Endodermal cell (in vitro differentiated cells): ENCODE measurements at places on chromosomes 4 and X. TPM values are rescaled to one million over a fixed set of nuclear protein-coding genes. Genes with fewer than 3 reads are reported as not detected.

The PAGE2 gene
- total RNA-seq = not detected in 2 replicates

The SPACA5 gene
- total RNA-seq = not detected in 2 replicates

The AFM gene
- not detected in 3 replicates for total RNA-seq

DNA sequence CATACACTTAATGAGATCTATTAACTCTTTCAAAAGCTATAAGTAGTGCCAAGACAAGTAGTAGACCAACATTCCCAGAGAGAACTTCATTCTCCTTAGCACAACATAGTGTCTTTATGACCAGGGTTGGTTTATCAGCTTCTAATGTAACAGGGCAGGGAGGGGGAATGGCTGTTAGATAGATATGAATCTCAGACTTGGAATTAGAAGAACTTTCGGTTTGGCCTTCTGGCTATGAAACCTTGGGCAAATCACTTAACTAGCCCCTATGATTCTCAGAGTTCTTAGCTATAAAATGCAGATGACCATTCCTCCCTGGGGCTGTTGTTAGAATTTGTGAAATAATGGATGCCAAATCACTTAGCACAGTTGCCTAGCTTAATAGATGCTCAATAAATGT, 132.2 kb downstream of the SLC10A7 start:
- DNase-seq = no peak

GRCh38 chr4:120667102-120667501, 255.4 kb downstream of the PRDM5 start:
- no peak for DNase-seq

The CLCN4 gene
- total RNA-seq = 4.3 to 5.0 TPM (median 4.4 TPM) in 3 replicates

The HAUS7 gene
- 24.7 and 30.9 TPM in 2 replicates for total RNA-seq

GRCh38 chr4:80852061-80852460, 178.4 kb upstream of the BMP3 start:
- no peak for DNase-seq

- no peak for DNase-seq
These were observed 1087.4 kb upstream of the SLIT2 start for GRCh38 chr4:19164334-19164733.

The CCDC158 gene
- not detected in 2 replicates for total RNA-seq

DNA sequence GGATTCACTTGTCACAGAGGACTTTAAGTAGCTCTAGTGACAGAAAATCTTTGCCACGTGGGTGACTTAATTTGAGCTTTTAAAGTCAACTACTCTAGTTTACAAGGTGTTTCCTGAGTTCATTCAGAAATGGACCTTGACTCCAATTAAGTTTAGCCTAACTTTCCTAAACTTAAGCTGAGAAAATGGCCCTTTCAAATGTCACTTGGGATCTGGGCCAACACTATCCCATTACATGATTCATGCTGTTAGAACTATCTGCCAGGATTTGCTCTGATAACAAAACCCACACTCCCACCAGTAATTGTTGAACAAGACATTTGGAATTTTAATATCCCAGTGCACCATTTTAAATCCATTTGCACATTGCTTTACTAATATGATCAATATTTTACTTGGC, 40.8 kb downstream of the C4orf46 start:
- DNase-seq = no peak

The GLRA3 gene
- 0.21 TPM in 1 of 3 replicates, not detected in the others for total RNA-seq

DNA sequence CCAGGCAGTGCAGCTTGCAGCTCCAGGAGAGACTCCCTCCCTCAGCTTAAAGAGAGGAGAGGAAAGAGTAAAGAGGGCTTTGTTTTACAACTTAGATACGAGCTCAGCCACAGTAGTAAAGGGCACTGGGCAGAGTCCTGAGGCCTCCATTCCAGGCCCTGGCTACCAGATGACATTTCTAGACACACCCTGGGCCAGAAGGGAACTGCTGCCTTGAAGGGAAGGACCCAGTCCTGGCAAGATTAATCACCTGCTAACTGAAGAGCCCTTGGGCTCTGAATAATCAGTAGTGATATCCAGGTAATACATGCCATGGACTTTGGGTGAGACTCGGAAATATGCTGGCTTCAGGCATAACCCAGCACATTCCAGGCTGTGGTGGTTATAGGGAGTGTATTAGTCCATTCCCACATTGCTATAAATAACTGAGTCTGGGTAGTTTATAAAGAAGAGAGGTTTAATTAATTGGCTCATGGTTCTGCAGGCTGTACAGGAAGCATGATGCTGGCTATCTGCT, 15.3 kb upstream of the SLC16A2 start:
- DNase-seq = no peak

DNA sequence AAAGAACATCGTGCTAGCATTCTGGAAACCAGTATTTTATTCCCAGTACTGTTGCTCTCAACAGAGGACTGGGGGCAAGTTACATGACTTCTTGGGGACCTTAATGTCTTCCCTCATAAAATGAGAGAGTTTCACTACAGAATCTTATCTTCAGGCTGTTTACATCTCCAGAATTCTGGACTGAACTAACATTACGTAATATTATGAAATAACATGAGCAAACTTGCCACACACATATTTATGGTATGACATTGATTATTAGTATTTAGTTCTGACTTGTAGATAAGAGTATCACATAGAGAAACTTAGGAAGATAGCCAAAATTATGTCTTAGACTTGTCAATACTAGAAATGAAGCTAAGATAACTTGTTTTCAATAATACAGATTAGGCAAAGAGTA, 68.0 kb downstream of the NFKB1 start:
- no peak for DNase-seq

GRCh38 chr4:155759372-155760252, 791 bp downstream of the GUCY1B1 start:
- peak; percentile 72 for DNase-seq

DNA sequence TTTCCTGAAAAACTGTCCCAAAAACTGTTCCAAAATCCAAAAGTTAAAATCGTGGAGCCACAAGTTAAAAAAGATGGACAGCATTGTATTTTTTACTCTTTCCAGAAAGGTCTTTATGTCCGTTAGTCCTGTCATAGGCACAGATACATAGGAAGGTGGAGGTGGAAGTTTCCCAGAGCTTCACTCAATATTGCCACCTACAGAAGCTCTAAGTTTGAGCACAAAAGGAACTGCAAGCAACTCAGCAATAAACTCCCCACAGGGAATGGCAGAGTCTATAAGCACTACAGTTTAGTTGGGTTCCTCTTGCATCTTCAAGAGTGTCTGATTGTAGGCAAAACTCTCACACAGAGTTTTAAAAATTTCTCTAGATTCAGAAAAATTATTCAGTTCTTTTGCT, 22.0 kb upstream of the UGT2B4 start:
- DNase-seq = no peak

DNA sequence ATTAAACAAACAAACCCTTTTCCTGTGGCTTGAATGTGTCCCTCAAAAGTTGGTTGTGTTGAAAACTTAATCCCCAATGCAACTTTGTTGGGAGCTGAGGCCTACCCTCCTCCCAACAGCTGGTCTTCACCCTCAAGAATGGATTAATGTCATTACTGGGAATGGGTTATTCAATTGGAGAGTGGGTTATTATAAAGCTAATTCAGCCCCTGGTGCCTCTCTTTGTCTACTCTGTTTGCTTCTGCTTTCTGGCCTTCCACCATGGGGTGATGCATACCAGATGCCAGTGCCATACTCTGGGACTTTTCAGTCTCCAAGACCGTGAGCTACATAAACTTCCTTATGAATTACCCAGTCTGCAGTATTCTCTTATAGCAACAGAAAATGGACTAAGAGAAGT, 706.5 kb downstream of the CCSER1 start:
- no peak for DNase-seq

DNA sequence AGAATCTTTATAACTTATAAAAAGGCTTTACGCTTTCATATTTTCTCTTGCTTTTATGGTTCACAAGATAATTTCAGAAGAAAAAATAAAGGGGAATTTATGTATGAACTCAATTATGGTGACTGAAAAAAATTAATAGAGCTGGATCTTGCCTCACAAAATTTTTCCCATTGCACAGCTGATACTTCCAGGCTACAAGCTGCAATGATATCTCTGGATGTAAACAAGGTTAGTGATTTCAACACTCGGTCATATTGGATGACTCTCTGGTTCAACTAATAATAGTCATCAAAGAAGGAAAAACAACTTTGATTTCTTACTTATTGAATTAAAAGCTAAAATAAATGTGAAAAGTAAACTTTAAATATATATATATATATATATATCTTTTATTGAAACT, 868.0 kb downstream of the FAT4 start:
- DNase-seq = no peak

- DNase-seq = no peak
These were observed 48.6 kb upstream of the AP1S2 start for GRCh38 chrX:15903186-15903681.

The PNMA3 gene
- 5.4 TPM in 2 replicates for total RNA-seq

- no peak for DNase-seq
These were observed 141.1 kb downstream of the MOSPD2 start for GRCh38 chrX:15014281-15014680.

The SSX1 gene
- total RNA-seq = not detected in 2 replicates

The ZNF157 gene
- 0.97 and 1.6 TPM in 2 replicates for total RNA-seq

- no peak for DNase-seq
These were observed 149.6 kb upstream of the MID1 start for GRCh38 chrX:10769696-10770619.

DNA sequence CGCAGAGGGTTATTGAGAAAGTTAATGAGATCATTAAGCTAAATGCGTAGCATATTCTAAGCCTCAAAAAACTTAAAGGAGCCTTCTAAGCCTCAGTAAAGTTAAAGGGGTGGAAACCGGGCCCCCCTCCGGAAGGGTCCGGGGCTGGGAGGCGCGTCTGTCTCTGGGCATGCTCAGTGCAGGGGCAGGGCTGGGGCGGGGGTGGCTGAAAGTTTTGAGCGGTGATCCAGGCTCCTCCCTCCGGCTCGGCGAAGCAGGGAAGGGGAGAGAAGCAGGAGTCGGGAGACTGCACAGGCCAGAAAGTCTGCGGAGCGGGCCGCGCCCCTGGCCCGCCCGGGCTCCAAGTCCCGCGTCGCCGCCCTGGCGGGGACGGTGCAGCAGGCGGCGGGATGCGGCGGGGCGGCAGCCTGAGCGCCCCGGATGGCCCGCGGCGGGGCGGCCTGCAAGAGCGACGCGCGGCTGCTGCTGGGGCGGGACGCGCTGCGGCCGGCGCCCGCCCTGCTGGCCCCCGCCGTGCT, at the start of gene EVC:
EVC (plus strand) TSS at position 241 of the 518 bp plus-strand sequence; CDS start at position 421, 180 bp downstream.
- peak; percentile 92 for DNase-seq

The MFAP3L gene
- 7.8 to 26.7 TPM (median 19.6 TPM) in 3 replicates for total RNA-seq

The TMPRSS11D gene
- total RNA-seq = not detected in 3 replicates
